ENCODE measurements at places on chromosomes 13 and 19.

- DNase-seq, result peak; percentile 92
These were observed 11.6 kb downstream of the ZNF160 start for GRCh38 chr19:53091413-53092254.

DNA sequence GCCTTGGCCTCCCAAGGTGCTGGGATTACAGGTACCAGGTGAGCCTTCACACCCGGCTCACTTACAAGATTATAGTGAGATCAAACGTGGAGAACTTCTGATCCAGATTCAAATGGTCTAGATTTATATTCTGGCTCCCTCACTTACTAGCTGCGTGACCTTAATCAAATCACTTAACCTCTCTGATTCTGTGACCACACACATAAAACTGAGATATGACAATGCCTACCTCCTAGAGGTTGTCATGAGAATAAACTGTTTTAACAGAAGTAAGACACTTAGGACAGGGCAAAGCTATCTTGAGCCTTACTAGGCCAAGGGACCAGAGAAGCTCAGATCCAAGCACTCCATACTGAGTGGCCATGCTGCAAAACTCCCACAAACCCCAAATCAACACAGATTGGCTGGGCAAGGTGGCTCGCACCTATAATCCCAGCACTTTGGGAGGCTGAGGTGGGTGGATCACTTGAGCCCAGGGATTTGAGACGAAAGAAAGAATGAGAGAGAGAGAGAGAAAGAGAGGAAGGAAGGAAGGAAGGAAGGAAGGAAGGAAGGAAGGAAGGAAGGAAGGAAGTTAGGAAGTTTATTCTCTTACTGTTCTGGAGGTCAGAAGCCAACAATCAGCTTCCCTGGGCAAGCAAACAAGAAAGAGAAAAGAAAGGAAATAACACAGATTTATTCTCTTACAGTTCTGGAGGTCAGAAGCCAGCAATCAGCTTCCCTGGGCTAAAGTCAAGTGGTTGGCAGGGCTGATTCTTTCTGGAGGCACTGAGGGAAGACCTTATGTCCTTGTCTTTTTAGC is 46.1 kb upstream of the MAP3K10 start:
- no peak for DNase-seq

DNA sequence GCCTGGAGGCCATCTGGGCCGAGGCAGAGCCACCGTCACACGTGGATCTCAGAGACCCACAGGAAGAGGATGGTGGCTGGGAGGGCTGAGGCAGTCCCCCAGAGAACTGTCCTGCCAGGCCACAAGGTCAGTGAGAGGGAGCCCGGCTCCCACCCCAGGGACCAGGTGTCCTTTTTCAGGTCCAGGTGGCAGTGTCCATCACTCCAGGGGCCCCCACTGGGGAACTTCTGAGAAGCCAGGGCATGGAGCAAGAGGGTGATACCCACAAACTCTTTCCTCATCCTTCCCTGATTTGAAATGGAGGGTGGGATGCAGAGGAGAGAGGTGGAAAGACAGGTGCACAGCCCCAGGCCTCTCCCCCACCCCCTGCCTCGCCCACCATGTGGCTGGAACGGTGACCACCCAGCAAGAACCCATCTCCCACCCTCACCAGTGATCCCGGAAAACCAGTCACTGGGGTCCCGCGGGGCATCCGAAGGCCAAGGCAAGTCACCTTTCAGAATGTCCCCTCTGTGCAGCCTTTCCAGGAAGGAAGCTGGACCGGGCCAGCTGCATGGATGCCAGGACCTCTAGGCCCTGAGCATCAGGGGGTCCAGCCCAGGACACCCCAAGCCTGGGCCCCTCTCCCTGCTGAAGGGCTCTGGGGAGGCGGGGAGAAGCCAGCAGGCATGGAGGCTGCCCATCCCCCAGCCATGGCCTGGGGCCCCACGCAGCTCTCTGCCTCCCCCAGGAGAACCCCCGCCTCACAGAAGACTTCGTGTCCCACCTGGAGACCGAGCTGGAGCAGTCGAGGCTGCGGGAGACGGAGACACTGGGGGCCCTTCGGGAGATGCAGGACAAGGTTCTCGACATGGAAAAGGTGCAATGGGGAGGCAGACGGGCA is 14.1 kb downstream of the PRR36 start:
- no peak for DNase-seq

- DNase-seq, result peak; percentile 97
These were observed 3.4 kb upstream of the EMP3 start for GRCh38 chr19:48321622-48322591.

GRCh38 chr13:29304148-29304547 is 291.3 kb downstream of the SLC7A1 start:
- no peak for DNase-seq

DNA sequence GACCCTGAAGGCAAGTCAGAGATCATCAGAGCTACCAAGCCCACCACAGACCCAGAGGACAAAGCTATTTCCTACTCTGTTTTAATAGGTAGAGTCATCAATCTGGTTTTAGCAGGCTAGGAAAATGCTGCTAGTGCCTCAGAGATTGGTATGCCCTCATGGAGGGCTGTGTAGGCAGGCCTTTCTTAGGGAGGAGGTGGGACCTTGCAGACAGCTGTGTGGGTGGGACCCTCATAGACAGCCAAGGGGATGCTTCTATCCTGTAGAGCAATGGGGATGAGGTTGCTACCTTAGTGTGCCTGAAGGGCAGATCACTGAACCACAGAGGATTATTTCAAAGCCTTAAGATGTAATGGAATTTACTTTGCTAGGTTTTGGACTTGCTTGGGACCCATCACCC is 534.9 kb upstream of the KLF12 start:
- peak; percentile 13 for DNase-seq

DNA sequence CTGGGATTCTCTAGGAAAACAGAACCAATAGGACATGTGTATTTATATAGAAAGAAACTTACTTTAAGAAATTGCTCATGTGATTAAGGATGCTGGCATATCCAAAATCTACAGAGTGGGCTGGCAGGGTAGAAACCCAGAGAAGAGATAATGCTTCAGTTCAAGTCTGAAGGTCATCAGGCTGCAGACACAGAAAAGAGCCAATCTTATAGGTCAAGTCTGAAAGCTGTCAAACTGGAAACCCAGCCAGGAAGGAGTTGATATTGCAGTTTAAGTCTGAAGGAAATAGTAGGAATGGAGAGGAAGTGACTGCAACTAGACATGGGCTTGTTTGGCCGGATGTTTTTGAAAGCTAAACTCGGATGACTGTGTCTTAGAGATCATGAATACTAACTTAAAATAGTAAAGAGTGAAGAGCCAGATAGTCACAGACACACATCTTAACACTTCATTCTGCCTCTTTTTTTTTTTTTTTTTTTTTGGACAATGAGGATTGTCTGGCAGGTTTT is 125.3 kb upstream of the GPC6 start:
- no peak for DNase-seq

GRCh38 chr19:29485293-29485692 is 40.5 kb upstream of the VSTM2B start:
- DNase-seq, result no peak

- no peak for DNase-seq
These were observed 459.2 kb downstream of the TSHZ3 start for GRCh38 chr19:30890033-30890432.

DNA sequence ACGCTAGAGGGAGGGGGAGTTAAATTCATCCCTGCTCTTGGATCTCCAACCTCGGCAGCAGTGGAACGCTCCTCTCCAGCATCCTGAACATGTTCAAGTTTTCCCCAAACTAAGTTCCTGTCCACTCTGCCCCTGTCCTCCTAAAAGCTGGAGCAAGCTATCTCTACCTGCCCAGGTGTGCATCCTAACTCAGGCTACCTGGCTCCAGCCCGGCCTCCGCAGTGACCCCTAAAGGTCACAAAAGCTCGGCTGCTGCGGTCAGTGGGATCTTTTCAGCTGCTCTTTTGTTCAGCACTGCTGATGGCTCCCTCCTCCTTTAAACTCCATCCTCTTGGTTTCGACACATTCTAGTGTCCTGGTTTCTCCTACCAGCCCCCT is 1.4 kb downstream of the DCUN1D2 start:
- DNase-seq, result peak; percentile 74

GRCh38 chr19:51036519-51036918 is 1.7 kb upstream of the KLK12 start:
- DNase-seq, result peak; percentile 36

- DNase-seq, result no peak
These were observed 200.4 kb downstream of the KLF12 start for GRCh38 chr13:73933795-73934194.

DNA sequence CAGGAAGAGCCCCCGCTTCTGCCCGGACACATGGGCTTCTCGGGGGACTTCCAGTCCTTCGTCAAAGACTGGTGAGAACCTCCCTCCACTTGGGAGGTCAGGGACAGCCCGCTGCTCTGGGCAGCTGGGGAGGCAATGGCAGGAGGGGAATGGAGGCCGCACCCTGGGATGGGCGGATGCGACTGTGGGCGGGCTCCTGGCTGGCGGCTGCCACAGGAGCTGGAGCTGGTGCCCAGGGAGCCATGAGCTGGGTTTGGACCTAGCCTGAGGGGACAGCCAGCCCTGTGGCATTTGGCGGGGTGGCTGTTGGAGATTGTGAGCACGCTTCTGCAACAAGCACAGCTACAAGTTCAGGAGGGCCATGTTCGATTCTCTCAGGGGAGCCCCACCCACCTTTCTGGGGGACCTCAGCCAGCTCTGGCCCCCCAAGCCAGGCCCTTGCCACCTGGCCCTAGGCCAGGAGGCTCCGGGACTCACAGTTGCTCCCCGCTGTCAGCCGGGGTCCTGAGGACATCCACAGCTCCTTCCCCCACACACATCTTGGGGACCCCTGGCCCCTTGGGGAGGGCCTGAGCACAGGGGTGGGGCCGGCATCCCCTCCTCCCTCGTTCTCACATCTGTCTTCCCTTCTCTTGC is 3.0 kb upstream of the TGFBR3L start:
- DNase-seq, result no peak

GRCh38 chr19:46481223-46481848 is 10.0 kb upstream of the PNMA8A start:
- no peak for DNase-seq

GRCh38 chr19:1503089-1503924 is 9.5 kb downstream of the ADAMTSL5 start:
- peak; percentile 73 for DNase-seq

DNA sequence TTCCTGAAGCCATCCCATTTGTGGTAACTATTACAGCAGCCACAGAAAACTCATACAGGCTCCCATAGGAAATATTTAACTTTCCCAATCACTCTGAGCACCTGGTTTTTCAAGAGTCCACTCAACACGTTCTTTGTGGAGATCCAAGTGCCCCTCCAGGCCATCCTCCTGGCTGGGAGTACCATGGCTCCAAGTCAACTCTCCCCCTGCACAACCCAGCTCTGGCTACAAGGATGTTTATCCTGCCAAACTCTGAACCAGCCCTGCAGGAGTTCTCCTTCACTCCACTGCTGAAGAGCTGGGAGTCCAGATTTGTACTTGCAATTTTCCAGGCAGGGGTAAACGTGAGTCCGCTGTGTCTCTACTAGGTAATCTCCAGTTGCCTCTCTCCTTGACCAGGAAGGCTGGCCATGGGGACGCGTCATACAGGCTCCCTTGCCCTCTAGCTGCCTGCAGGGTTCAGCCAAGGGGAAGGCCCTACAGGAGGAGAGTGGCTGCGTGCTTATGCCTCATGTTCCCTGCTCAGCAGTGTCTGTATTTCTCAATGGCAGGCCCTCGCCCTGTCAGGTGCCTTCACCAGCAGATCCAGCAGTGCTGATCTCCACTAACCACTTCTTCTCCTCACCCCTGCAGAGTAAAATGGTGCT is 29.9 kb upstream of the ARGLU1 start:
- DNase-seq, result no peak

DNA sequence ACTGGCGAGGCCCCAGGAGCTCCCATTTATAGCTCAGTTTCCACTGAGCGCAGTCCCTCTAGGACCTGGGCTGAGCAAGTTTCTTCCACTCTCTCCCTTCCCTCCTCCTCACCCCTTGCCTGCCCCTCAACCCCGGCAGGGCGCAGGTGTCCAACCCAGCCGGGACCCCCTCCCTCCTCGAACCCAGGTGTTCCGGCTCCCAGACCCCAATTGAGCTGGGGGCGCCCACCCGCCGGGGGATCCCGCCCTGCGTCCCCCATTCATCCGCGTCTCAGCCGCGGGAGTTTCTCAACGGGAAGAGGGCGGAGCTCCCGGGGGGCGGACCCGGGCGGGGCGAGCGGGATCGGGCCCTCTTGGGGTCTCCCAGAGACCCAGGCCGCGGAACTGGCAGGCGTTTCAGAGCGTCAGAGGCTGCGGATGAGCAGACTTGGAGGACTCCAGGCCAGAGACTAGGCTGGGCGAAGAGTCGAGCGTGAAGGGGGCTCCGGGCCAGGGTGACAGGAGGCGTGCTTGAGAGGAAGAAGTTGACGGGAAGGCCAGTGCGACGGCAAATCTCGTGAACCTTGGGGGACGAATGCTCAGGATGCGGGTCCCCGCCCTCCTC is at the start of gene KIRREL2:
KIRREL2 (plus strand) TSS at position 366 of the 604 bp plus-strand sequence; CDS start at position 575, 209 bp downstream.
- peak; percentile 48 for DNase-seq

- DNase-seq, result peak; percentile 88
These were observed 4.9 kb downstream of the GSX1 start for GRCh38 chr13:27797228-27797624.

DNA sequence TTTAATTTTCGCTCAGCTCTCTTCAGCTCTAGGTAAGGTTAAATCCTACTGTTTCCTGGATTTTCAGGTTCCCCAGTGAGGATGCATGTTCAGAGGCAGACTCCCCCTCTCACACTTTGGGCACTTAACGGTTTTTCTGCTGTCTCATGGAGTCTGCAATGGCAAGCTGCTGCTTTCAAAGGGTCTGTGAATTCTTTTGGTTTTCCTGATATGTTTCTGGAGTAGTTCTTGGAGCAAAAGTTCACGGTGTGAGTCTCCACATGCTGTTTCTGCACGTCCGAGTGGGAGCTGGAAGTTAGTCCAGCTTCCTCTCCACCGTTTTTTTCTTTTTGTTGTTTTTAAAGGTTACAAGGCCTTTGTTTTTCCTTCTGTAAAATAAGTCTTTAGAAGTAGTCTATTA is 35.4 kb downstream of the DNAJC15 start:
- peak; percentile 38 for DNase-seq

GRCh38 chr19:49614096-49614833 is 23.3 kb downstream of the PRR12 start:
- DNase-seq, result no peak

GRCh38 chr19:48271531-48272151 is 1.8 kb downstream of the ZNF114 start:
- peak; percentile 96 for DNase-seq

DNA sequence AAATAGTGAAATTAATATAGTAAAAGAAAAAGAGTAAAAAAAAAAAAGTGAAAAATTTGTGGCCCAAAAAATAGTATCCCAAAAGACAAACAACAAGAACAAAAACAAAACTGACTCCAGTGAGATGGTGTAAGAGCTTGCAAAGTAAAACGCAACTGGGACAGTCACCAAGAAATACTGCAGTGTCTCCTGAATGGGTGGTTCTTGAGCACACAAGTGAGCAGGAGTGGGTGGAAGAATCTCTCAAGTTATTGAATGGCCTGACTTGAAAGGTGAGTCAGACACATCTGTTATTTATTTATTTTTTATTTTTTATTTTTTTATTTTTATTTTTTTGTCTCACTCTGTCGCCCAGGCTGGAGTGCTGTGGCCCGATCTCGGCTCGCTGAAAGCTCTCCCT is 1.9 kb downstream of the ZNF493 start:
- DNase-seq, result no peak
